EL (cell line): ENCODE measurements at places on chromosomes 4 and X.
A peak's percentile ranks its signal among the peaks of the same experiment; 100 is the strongest.

DNA sequence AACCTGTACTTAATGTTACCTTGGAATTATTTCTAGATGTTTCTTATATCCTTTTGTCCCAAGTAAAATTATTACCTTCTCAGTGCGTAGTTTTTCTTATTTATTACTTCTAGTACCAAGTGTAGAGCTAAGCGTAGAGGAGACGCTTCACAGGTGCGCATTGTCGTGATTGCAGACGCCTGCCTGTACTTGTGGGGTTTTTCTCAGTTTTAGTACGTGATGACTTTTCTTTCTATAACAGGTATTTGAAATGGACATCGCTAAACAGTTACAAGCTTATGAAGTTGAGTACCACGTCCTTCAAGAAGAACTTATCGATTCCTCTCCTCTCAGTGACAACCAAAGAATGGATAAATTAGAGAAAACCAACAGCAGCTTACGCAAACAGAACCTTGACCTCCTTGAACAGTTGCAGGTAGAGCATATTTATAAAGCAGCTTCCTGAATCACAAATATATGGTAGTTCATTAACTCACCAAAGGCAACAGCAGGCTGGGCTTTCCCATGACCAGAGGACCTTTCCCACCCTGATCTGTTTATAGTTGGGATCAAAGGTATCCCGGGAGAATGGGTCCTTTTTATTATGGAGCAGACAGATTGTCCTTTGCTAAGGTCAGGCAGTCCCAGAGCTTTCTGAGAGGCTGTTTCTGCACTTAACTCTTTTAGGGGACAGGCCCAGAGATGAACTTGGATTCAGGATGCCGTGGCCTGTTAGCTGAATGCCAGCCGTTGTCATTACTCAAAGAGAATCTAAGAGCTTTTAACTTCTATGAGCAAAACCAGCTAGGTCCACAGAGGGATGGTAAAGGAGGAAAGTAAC, 172.9 kb downstream of the PTTG2 start:
- no peak for DNase-seq

DNA sequence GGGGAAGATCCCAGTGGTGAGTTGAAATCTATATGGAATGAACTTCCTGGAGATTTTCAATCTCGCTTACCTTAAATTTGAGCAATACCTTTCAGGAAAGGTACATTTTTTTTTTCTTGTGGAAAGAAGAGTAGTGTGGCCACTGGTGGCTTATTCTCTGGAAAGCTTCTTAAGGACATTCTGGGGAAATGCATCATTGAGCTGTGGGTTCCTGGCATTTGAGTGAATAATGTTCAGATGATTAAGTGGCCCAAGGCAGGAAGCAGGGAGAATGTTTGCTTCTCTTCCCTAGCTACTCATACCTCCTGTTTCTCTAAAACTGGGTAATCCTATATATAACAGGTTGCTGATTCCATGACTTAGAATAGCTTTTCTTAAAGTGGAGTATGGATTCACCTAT, 31.8 kb downstream of the STAG2 start:
- peak; percentile 76 for DNase-seq

DNA sequence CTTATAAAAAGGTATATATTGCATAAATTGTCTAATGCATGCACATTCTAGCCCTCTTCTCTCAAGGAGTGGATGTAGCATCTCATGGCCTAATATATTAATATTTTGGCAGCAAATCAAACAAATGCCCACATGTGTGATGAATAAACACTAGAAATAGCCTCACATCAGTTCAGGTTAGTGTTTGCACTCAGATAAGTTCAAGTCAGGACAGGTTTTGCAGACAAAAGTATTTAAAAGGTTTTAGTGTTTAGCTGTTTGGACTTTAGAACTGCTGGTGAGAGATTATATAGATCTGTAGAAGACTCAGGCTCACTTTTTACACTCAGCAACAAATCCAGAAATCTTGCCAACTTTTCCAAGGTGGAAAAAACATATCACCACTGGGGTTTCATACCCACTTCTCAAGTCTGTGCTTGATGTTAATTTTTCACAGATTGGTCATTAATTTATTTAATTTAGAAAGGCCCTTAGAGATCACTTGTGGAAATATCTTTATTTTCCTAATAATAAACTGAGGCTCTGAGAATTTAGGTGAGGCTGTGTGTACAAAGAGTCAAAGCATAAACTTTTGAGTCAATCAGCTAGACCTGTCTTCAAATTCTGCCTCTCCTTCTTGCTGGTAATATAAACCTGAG, 362.6 kb downstream of the GASK1B start:
- DNase-seq, result no peak

GRCh38 chrX:36978886-36979285, 29.3 kb upstream of the FAM47C start:
- peak; percentile 15 for DNase-seq

DNA sequence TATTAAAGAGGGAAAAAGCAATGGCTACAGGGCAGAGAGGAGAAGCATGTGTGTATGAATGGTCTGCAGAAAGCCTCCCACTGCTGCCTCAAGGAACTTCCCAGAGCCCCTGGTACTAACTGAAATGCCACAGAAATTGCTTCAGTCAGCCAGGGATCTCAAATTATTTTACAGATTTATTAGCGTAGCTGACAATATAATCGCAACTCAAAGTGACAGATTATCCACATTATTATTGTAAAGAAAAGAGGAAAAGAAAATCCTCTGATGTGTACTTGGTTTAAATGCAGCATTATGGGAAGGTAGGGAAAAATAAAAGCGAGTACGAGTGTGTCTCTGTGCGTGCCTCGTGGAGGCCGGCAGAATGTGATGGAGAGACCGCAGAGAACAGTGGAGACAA, 202.7 kb downstream of the DCLK2 start:
- no peak for DNase-seq

DNA sequence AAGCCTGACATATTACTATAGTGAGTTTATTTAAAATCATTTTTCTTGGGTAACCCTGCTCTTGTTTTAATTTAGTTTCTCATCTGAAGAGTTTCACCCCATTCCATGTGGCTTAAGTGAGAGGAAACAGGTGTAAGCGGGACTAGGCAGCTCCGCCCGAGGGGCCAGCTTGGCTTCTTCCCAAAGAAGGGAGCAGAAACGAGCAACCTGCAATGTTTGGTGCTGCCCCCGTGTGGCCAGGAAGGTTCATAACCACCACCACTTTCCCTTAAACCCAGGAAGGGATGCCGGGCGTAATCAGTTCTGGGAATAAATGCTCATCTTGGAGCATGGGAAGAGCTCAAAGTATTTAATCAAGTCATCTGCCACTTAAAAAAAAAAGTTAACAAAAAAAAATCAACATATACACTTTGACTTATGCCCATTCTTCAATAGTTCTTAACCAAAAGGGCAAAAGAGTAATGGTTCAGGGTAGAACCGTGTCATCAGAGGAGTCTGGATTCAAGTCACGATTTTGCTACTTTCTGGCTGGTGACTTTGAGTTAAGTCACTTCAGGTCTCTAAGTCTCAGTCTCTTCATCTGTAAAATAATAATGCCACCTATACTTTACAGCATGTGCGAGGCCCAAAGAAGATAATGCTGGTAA, 147.9 kb downstream of the NSUN7 start:
- peak; percentile 70 for DNase-seq

GRCh38 chr4:36549992-36550391, 268.6 kb downstream of the DTHD1 start:
- no peak for DNase-seq

DNA sequence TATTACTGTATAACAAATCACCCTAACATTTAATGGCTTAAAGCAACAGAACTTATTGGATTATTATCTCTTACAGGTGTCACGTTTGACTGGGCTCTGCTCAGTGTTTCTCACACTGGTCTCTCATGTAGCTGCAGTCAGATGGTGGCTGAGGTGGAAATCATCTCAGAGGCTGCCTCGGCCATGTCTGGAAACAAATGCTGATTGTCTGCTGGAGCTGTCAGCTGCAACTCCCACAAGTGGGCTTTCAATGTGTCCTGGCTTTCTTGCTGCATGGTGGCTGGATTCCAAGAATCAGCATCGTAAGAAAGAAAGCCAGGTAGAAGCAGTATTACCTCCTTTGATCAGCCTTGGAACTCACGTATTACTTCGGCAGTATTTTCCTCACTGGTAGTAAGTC, 277.6 kb downstream of the SPANXN1 start:
- no peak for DNase-seq
